ENCODE measurements at places on chromosomes 13 and 19.
A peak's percentile ranks its signal among the peaks of the same experiment; 100 is the strongest.

- DNase-seq = no peak
Measured at GRCh38 chr13:18998389-18998788, 183.2 kb downstream of the TUBA3C start.

GRCh38 chr19:52188822-52189734 is 774 bp upstream of the PPP2R1A start:
- no peak for DNase-seq

GRCh38 chr13:44191504-44192171 is 182.0 kb upstream of the SERP2 start:
- DNase-seq = peak; percentile 37

GRCh38 chr13:50069261-50069660 is 54.0 kb downstream of the KCNRG start:
- DNase-seq = no peak

GRCh38 chr19:5417495-5418436 is 37.5 kb upstream of the ZNRF4 start:
- DNase-seq = no peak

- DNase-seq = no peak
Measured at GRCh38 chr19:28066161-28066560, 1146.8 kb downstream of the UQCRFS1 start.

GRCh38 chr19:53707278-53707677 is 75.5 kb downstream of the DPRX start:
- no peak for DNase-seq

DNA sequence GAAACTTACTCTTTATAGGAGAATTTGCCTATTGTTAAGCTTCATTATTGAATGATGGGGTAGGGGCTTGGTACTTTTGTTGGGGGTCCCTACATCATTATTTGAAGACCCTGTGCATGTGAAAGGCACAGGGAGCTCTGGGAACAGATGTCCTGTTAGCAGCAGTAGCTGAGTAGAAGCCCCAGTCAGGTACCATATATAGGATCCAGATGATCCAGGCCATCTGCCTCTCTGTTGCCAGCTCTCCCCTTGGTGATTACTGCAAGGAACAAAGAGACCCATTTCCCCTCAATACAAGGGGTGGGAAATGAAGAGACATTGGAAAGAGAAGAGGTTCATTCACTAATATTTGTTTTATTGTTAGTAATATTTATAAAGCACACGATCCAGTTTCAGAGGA is 4.4 kb upstream of the MTMR6 start:
- DNase-seq = no peak

- no peak for DNase-seq
Measured at GRCh38 chr13:48163061-48163460, 68.2 kb upstream of the MED4 start.

DNA sequence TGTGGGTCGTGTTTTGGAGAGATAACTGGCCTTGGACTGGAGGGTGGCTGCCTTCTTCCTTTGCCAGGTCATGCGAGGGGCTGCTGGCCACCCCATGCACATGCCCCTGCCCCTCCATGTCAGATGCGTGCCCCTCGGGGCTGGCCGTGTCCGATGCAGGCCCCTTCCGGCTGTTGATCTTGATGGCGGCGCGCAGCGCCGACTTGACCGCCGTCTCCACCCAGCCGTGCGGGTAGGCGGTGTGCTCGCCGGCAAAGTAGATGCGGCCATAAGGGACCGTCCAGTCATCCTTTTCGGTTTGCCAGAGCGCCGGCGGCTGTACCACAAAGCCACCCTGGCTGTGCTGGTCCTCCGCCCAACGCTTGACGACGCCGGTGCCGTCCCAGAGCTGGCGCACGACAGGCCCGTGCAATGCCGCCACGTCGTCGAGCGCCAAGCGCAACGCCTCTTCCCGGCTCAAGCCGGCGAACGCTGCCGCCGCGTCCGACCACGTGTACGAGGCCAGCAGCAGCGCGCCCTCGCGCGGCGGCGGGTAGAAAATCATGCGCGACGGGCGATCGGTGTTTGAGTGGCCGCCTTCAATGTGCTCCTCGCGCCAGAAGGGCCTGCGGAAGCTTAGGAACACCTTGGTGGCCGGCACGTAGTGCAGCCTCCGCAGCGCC is 6.9 kb downstream of the IL4I1 start:
- DNase-seq = peak; percentile 76

DNA sequence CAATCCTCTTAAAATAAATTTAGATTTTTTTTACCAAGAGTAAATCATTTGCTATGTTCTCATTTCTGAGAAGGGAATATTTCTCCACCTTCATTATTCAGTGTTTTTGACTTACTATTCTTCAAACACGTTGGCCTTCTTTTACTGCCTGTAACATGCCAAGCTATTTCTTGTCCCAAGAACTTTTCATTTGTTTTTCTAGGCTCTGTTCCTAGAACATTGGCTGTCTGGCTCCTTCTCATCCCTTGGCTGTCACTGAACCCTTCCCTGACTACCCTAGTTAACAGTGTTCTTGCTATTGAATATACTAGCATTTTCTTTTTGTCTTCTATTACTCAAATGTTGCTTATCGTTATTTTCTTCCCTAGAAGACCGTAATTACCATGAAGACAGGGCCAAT is 248.1 kb downstream of the ITGBL1 start:
- no peak for DNase-seq

- no peak for DNase-seq
Measured at GRCh38 chr19:55649268-55650125, 1.5 kb downstream of the CCDC106 start.

GRCh38 chr19:38515896-38516295 is 82.4 kb downstream of the RYR1 start:
- DNase-seq = no peak

DNA sequence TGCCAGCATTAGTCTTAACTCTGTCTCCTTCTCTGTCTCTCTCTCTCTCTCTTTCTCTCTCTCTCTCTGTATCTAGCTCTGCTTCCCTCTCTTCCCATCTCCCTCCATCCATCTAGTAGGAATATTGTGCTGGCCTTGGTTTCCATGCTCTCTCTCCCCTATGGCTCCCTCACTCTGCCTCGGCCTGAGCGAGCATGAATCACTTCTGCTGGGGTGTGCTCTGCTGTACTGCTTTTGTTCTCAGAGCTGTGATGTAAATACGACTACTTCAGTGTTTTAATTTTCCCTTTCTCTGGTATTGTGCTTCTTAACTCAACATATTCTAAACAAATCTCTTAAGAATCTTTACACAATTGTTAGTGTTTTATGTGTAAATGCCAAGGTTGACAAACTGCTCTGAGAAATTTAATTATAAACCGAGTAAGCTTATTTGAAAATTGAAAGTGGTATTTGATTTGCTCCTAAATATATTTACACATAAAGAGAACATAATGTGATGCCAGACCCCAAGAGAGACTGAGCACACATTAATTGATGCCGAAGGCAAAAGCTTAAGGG is 211.5 kb upstream of the KL start:
- DNase-seq = no peak

GRCh38 chr13:30499338-30499737 is 33.6 kb upstream of the HMGB1 start:
- DNase-seq = no peak

GRCh38 chr19:36973021-36973843 is 57.1 kb downstream of the ZNF568 start:
- DNase-seq = peak; percentile 75

GRCh38 chr19:290372-291005 is 714 bp downstream of the PLPP2 start:
- DNase-seq = peak; percentile 30

DNA sequence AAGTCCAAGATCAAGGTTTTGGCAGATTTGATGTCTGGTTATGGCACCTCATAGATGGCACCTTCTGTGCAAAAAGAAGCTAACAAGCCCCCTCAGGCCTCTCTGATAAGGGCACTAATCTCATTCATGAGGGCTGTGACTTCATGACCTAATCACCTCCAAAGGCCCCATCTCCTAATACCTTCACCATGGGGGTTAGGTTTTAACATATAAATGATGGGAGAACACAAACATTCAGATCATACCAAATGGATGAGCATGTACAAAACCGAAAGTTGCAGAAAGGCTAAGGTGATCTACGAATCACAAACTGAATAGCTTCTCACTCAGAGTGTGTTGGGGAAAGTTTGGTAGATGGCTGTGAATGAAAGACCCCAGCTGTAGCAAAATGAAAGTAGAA is 217.4 kb downstream of the TBC1D4 start:
- no peak for DNase-seq

DNA sequence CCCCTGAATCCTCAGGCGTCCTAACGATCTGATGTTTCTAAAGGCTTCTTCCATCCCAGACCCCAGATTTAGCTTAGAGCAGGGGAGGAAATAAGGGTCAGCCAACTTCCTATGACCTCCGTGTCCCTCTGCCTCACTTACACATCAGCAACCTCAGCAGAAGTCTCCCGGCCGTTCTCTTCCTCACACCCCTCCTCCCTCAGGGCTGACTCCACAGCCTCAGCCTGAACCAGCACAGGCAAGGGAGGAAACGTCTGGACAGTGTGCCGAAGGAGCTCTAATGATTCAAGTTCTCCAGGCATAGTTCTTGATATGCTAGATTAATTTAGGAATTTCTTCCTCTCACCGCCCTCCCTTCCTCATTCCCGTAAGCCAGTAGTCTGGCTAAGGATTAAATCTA is 121.4 kb downstream of the NUFIP1 start:
- no peak for DNase-seq

DNA sequence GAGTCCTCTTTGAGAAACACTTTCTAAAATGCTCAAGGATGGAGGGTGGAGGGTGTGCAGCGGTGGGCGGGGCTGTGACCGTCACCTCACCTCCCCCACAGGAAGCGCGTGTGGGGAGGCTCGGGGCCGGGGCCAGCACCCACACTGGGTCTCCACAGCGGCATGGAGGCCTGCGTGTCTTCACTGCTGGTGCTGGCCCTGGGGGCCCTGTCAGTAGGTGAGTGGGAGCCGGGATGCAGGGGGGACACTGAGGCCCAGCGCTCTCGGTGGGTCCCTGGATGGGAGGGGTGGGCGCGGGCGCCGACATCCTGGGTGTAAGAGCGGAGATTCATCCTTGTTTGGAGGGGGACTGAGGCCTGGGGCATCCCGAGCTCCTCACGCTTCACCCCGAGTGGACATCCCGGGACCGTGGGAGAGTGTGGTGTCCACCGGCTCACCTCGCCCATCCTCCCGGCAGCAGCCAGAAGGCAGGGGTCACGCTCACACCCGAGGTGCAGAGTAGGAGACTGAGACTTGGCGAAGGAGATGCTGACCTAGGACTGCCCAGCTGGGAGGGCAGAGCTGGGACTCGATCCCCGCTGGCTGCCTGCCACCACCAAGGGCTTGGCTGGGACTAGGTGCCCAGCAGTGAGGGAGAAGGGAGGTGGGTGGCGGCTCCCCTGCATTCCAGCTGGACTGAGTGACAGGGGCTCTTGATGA is at the start of gene GZMM:
GZMM (plus strand) TSS at position 144 of the 699 bp plus-strand sequence; CDS start at position 163, 19 bp downstream.
- peak; percentile 69 for DNase-seq

DNA sequence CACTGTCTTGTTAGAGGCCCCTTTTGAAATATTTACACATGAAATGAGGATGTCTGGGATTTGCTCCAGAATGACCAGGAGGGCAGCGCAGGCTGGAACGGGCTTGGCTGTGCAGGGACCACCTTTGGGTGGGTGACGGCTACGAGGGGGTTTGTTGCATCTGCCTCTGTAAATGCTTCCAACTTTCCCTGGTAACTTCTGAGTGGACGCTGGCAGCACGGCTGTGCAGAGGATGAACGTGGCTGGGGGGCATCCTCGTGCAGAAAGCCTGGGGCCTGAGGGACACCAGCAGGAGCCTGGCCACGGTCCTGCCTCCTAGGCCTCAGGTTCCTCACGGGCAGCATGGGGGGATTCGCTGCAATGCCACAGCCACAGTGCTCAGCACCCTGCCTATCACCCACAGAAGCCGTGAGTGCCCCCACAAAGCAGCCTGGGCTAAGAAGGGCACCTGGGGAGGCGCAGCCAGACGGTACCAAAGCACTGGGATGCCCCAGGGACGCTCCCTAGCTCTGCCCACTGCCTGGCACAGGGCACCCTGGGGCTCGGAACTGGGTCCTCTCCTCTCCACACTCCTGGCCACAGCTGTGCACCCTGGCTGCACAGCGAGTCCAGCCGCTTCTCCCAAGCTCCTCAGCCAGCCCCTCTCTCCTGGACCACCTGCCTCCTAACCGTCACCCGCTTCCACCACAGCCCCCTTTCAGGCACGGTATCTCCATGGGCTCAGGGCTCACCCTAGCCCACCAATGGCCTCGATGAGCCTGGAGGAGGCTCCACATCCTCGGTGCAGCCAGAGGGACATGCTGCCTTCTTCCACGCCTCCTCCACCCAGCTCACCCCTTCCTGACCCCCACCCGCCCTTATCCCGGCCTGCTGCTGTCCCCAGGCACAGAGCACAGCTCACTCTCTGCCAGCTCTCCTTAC is 44.5 kb downstream of the MLLT1 start:
- DNase-seq = no peak

Data from activated CD4-positive, alpha-beta T cell treated with anti-CD3 and anti-CD28 coated beads for 4 hours (primary cell).